ENCODE measurements at places on chromosomes 3 and 15. TPM values are rescaled to one million over a fixed set of nuclear protein-coding genes. Genes with fewer than 3 reads are reported as not detected.

Gene RBP2
- not detected for total RNA-seq

Gene RTP3
- under 0.01 TPM for total RNA-seq

Gene SLC22A14
- total RNA-seq = under 0.01 TPM

Gene CASR
- total RNA-seq = not detected

Gene A4GNT
- total RNA-seq = not detected

Gene KAT2B
- 8.4 TPM for total RNA-seq

Gene ZNF860
- total RNA-seq = under 0.01 TPM

Gene P3H2
- total RNA-seq = 19.8 TPM

Gene CD86
- total RNA-seq = 3.7 TPM

Gene OXTR
- 0.52 TPM for total RNA-seq

Gene PPP2R3A
- 45.9 TPM for total RNA-seq

Gene SLMAP
- 53.2 TPM for total RNA-seq

Gene TMEM158
- 0.52 TPM for total RNA-seq

Gene LRTM1
- 106 TPM for total RNA-seq

Gene ANKRD63
- total RNA-seq = not detected

Gene WDR93
- total RNA-seq = not detected

Gene EPHB3
- total RNA-seq = 27.7 TPM

Gene EIF3J
- total RNA-seq = 35.0 TPM

Gene HTR3E
- not detected for total RNA-seq

Gene UBA7
- total RNA-seq = 29.7 TPM

Gene COLQ
- 14.1 TPM for total RNA-seq

Gene MASP1
- total RNA-seq = 5.7 TPM

Gene IQCF5
- total RNA-seq = not detected

Gene PRKCD
- total RNA-seq = 3.7 TPM

Gene SERPINI2
- total RNA-seq = not detected

Gene CMTM8
- total RNA-seq = not detected

Gene KCNAB1
- total RNA-seq = 4.2 TPM

Gene LIPH
- under 0.01 TPM for total RNA-seq

Gene SGO1
- total RNA-seq = 2.6 TPM

Gene TLR9
- not detected for total RNA-seq

Gene CAV3
- total RNA-seq = 222 TPM

Gene FSIP1
- 3.7 TPM for total RNA-seq

Gene TMEM207
- not detected for total RNA-seq

Gene TMCO5A
- total RNA-seq = not detected

Gene PLIN1
- 39.7 TPM for total RNA-seq

Gene PRR23C
- not detected for total RNA-seq

Gene PPM1L
- 14.1 TPM for total RNA-seq

Gene ZBTB47
- total RNA-seq = 21.4 TPM

Gene CCR5
- total RNA-seq = 0.52 TPM

Gene SKOR1
- under 0.01 TPM for total RNA-seq

Gene GOLGA8T
- not detected for total RNA-seq

Gene ZCWPW2
- total RNA-seq = 2.1 TPM

Gene ETV5
- total RNA-seq = 18.8 TPM

Gene RLBP1
- total RNA-seq = 0.52 TPM

Gene IMPDH2
- 523 TPM for total RNA-seq

Measured in skeletal muscle tissue (tissue), 5 donors.